ENCODE measurements at places on chromosomes 11 and 22.
A peak's percentile ranks its signal among the peaks of the same experiment; 100 is the strongest.

DNA sequence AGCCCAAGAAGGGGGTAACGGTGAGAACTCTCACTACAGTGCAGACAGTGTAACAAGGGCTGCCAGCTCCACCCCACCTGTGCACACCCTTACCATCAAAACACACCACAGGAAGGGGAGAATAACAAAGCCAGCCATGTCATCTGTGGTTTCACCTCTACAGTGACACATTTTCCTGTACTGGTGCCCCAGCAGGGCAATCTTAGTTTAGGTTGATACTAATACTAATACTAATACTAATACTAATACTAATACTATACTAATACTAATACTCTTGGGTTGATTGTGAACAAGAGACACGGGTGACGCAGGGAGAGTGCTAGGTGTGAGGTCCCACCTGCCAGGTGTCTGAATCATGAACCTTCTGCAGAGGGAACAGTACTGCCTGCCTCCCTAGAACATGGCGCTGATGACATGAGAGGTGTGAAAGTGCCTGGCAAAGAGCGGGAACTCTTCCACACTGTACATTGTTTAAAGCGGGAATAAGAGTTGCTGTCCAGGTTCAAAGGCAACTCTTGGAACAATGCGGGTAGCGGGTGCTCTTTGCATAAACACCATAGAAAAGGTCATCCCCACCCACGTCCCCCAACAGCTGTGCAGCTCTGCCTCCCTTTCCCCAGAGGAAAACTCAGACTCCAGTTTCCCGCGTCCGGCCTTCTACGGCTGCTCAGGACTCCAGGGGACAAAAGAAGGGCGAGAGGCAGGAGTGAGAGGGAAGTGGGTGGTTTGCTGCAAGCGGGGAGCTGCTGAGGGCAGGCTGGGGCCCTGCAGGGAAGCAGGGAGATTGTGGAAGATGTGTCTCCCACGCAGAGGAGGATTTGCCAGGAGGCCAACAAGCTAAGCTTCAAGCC lies 25.0 kb upstream of the TMPRSS4 start:
- DNase-seq, result no peak

DNA sequence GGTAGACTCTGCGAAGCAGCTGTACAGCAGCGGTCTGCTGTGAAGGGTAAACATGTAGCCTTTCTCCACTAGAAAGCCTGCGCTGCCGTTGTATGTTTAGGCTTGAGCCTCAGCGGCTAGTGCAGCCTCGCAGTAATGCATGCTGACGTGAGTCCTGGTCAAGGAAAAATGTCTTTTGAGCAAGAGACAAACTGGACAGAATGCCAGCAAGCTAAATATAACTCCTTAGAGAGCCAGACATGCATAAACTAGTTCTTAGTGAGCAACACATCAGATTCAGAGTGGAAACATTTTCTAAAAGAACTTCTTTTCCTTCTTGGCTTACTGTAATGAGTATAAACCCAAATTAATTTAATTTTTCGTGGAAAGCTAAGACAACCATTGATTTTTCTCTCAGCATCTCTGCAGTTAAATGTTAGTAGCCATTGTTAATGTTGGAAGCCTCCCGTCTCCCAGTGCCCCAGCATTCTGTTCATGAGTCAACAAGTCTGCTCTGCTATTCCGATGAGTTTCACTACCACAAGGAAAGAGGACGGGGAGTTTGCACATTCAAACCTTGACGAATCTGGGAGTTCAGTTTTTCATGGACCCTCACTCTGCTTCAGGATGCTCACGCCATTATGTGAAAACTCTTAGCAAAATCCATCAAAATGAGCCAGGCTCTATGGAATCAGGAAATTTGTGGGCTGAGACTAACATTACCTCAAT lies 51.4 kb downstream of the JAM3 start:
- peak; percentile 96 for DNase-seq

DNA sequence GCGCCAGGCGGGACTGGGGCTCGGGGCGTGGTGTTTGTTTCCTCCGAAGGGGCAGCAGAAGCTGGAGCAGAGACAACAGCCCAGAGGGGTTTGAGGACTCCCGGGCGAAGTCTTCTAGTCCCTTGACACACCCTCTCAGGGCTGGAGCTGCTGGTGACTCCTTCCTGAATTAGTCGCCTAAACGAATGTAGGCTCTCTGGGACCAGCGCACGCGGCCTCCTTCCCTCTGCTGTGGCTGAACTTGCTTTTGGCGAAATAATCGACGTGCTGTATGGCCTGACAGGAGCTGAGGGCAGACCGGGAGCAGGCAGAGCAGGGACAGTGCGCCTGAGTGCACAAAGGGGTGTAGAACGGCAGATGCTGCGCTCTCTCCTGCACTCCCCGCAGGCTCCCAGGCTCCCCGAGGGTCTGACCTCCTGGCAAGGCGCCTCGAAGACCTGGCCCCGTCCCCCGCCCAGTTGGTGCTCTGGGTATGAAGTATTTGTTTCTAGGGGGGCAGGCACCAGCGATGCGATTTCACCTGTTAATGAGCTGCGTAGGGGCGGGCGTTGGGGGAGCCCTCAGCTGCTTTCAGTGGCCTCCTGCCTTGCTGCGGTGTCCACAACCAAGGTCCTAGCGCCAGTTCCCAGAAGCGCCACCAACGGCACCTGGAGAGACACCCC lies 5.3 kb downstream of the SLC17A6 start:
- DNase-seq, result no peak

GRCh38 chr11:100141201-100141600 lies 545.9 kb upstream of the ARHGAP42 start:
- DNase-seq, result no peak

- peak; percentile 95 for DNase-seq
Measured at GRCh38 chr22:37561212-37562048, 1.1 kb downstream of the CDC42EP1 start.

GRCh38 chr11:9347100-9347499 lies 32.7 kb upstream of the TMEM41B start:
- peak; percentile 34 for DNase-seq

DNA sequence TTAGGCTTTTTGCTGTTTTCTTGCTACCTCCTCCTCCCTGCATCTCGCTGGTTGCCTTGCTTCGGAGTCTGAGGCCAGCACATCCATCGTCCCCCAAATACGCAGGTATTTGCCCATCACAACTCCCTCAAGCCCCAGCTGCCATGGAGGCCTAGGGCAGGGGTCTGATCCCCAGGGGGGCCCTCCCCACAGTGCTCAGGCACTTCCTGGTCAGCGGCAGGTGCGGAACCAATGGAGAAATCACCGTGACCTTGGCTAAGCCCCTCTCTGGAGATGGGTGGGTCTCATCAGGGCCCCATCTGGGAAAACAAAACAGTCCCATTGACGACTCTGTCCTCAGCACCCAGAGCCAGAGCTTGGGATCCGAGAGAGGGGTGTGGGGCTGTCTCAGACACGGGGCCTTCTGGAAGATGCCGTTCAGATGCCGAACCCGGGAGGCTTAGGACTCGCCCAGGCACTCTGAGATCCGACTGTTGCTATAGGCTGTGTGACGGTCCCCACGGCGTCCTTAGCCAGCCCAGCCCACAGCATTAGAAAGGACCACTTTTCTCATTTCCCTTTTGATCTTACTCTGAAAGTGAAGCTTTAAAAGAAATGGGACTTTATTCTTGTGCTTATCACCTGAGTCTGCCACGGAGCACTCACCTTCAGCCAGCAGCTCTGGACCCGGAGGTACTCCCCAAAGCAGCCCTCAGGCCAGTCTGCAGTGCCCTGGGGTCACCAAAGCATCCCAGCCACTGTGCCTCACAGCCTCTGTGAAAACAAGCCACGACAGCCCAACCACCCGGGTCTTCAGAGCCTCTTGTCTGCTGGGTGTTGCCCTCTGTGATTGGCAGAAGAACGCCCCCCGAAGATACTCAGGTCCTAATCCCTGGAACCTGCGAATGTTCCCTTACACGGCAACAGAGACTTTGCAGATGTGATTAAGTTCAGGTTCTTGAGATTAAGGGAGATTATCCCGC lies 61.2 kb upstream of the SLC22A12 start:
- DNase-seq, result no peak

GRCh38 chr22:44443641-44444235 lies 54.3 kb downstream of the RTL6 start:
- DNase-seq, result no peak

DNA sequence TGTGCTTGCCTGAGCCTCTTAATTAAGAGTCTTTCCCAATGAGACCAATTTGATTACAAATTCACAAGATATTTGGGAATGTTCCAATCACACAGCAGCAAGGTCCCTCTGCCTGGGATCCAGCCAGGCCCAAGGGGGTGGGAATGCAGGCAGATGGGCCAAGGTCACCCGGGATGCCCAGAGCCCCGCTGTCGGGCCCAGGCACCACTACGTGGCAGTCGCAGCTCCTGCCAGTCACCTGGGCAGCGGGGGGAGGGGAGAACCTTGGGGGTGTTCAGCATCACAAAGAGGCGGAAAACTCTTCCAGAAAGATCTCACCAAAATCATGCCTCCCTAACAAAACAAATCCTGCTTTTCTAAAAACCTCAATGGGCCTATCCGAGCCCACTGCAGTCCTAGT lies 30.9 kb downstream of the PPM1F start:
- peak; percentile 34 for DNase-seq

GRCh38 chr11:93655581-93656255 lies 5.8 kb upstream of the CEP295 start:
- DNase-seq, result no peak

DNA sequence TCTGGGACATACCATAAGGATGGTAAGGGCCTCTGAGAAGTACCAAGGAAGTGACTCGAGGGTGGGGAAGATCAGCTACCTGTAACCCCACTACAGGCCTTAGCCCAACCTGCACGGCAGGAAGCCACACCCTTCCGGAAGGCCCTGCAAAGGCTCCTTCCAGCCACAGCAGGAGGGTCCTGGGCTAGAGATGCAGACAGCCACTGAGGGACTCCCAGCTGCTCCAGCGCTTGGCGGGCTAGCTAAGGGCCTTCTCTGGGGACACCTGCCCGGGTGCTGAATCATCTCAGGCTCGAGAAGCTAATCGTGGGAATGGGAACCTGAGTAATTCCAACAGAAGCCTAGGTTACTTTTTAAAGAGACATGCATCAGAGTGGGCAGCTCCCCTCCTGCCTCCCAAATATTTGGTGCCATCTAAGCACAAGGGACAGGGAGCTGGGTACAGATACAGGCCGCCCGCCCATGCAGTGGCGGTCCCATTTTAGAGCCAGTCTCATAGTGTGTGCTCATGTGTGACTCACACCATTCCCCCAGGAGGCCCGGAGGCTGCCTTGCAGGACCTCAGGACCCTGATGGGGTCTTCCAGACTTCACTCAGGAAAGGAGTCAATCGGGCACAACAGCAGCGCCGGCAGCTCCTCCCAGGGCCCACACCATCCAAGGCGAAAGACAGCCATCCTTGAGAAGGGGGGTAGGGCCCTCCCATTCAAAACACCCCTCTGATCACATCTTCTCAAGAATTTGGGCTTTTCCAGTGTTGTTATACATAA lies 8.0 kb downstream of the MYH9 start:
- DNase-seq, result peak; percentile 46

DNA sequence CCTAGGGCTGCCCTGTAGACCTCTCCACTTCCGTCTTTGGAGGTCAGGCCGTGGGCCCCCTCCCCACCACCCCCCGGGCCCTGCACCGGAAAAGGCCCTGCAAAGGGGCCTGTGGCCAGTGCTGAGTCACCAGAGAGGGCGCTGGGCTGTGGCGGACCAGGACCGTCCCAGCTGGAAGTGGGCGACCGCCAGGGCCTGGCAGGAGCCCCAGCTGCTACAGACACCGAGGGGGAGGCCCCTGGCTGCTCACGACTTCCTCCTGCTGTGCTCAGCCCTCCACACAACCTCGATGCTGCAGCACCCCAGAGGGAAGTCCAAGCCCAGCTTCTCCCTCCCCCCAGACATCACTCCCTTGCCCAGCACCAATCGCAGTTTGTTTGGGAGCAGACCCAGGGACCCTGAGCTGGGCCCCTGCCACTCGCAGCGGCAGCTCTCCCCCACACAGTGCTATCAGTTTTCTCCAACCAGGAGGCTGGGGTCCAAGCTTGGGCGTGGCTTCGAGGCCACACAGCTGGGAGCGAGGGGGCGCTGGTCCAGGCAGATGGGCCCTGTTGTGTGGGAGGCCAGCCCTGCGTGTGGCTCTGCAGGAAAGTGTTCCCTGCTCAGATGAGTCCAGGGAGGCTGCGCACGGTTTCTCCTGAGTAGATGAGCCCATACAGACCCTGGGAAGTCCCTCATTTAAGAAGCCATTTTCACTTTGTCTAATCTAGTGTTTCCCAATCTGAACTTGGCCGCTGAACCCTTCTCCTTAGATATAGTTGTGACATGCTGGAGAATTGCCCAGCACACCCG lies 5.6 kb upstream of the SH3BP1 start:
- DNase-seq, result peak; percentile 94

GRCh38 chr11:121241343-121242211 lies 51.0 kb upstream of the SC5D start:
- no peak for DNase-seq

DNA sequence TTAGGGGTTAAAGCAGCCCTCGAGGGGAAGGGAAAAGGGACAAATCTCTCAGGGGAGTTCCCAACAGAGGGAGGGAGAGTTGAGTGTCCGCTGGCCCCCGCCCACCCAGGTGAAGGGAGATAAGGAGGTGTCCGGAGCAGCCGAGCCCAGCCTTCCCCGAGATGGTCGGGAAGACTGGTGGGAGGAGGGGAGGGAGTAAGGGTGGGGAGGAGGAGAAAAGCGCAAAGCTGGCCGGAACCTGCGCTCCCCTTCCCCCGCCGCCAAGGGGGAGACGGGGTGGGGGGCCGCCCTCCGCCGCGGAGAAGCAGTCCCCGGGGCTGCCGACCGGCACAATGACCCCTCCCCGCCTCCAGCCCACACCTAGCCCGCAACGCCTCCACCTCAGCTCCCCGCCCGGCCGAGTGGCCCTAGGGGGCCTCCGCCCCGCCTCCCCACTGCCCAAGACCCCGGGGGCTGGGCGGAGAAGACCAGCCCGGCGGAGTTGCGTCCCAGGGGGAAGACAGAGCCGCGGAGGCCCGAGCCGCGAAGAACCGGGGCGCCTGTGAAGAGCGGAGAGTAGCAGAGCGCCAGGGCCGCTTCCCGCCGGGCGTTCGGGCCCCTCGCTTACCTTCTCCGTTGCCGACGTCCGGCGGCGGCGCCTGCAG lies 479 bp downstream of the RSF1 start:
- DNase-seq, result peak; percentile 67

DNA sequence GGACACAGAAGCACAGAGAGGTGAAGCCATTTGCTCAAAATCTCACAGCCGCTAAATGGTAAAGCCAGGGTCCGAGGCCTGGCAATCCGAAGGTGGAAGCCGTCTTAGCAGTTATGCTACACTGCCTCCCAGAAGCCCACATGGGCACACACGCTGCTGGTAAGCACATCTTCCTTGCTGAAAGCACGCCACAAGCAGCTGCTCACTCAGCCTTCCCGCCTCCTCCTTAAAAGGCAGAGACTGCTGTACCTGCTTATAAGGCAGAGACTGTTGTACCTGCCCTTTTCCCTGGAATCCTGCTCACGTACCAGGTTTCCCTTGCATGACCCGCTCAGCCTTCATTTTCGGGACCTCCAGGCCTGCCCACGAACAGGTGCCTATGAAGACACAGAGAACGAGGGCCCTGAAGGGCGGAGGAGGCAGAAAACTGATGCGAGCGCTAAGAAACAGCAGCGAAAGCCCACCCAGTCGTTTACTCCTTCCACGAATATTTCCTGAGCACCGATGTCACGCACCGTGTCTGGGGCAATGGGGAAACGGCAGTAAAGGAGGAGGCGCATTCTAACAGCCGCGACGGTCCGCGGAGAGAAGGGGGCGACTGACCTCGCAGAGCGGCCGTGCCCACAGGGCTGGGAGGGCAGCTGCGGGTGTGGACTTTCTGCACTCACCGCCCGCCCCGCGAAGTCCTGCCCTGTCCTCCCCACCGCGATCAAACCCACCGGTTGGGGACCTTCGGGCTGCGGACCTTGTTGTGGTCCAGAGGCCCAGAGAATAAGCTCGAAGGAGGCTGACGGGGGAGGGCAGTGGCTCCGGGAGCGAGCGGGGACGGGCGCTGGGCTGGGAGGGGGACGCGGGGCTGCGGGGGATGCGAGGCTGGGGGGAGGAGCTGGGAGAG lies 13.0 kb downstream of the SPATA19 start:
- DNase-seq, result no peak

GRCh38 chr11:96342014-96342960 lies 708 bp downstream of the MAML2 start:
- no peak for DNase-seq

Measured in astrocyte of the hippocampus (primary cell).